ENCODE measurements at places on chromosomes 2 and 18.

DNA sequence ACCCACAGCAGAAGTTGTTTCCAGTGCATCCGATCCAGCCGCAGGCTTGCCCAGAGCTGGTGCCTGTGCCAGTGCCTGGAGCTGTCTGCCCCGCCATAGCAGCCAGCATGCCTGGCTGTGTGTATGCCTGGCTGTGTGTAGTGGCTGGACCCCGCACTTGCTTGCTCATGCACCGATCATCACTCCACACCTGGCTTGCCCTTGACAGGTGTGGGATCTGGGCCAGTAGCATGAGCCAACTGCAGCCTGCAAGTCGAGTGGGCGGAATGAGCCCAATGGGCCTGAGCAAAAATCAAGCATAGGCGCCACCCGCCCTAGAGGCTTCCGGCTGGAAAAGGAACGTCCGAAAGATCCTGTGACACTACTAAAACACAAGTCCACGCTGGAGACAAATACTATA is 74.5 kb downstream of the EPB41L3 start:
- no peak for DNase-seq

- DNase-seq = no peak
Measured at GRCh38 chr18:5982332-5982731, 87.0 kb upstream of the TMEM200C start.

DNA sequence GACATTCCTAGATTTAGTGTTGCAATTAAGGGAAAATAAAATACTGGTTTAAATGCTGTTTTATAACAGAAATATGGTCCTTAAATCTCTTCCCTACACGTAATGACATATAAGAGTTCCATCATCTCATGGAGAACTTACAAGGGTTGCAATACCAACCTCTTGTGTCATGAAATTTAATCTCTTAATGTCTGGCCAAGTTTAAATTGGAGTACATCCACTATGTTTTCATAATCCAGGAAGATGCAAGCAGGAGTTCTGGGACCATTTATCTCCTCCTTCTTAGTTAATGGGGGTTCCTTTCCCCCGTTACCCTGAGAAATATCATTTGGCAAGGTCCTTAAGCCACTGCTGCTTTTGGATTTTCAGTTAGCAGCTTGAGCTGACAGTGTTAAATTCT is 126.0 kb upstream of the ACVR2A start:
- no peak for DNase-seq

- DNase-seq = no peak
Measured at GRCh38 chr18:5893956-5894610, 1.2 kb downstream of the TMEM200C start.

DNA sequence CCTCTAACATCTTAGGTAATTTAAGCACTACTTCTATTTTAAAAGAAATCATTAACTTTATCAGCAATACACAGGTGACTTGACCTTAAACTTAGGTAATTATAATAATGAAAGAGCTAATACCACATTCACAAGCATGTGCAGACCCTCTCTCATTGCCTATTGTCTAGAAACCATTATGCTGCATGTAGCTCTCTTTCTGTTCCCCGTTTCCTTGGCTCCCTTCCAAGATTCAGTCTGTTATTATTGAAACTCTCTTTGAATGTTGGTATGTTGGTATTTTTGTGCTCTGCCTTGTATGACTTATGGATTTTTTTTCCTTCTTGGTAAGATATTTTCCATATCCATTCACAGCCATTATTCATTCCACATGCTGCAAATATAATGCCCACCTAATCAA is 201.2 kb downstream of the CDCA7 start:
- DNase-seq = peak; percentile 58

- DNase-seq = peak; percentile 48
Measured at GRCh38 chr2:177187631-177188312, 24.8 kb upstream of the HNRNPA3 start.

- DNase-seq = no peak
Measured at GRCh38 chr2:18065249-18065648, 186.8 kb downstream of the KCNS3 start.
